Cortex of kidney (tissue), 1 donor: ENCODE measurements at places on chromosomes 1 and 21.

DNA sequence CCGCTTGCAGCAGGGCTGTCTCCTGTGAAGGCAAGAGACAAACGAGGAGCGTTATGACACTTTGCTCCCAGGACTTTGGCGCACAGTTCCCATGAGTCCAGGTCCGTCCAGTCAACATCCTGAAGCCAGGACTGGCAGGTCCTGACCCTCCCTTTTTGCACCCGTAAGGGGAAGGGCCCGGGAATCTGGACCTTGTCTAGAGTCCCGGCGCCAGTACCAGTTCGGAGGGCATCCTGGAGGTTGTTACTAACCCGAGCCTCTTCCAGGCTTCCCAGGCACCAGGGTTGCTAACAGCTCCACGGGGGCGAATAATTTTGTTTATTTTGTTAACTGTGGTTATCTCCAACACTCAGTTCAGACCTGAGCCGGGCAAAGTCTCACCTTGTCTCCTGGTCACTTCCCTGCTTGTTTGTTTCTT is 682 bp upstream of the RWDD3 start:
- no peak for DNase-seq

GRCh38 chr1:246959944-246960693 is 28.4 kb upstream of the AHCTF1 start:
- no peak for DNase-seq

DNA sequence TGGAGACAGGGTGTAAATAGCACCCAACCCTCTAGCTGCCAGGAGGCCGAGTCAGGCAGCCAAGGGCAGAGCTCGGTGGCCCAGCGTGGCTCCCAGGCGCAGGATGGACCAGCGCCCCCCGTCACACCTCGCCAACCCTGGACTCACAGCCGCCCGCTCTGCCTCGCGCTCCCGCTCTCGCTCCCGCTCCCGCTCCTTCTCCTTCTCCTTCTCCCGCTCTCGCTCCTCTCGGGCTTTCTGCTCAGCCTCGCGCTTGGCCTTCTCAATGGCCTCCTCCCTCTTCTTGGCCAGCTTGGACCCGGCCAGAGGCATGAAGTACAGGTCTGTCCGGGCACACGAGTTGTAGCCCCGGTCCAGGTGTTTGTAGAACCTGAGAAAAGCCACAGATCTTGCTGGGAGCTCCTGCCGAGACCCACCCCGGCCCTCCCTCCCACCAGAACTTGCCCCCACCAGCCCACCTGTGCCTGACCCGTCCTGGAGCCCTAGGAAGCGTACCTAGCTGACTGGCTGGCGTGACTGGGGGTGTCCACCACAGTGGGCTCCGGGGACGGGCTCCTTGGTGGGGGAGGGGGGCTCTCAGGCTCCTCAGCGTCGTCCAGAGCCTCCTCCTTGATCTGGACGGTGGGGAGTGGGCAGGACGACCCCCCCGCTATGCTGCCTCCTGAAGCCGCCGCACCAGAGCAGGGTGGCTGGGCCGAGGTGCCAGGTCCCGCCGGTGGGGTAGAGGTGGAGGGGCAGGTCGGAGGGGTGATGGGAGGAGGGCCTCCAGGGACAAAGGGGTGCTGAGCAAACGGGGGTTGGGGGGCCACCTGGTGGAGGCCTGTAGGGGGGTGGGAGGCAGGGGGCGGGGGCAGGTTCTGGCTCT is 41.9 kb downstream of the SLC45A1 start:
- DNase-seq: no peak

DNA sequence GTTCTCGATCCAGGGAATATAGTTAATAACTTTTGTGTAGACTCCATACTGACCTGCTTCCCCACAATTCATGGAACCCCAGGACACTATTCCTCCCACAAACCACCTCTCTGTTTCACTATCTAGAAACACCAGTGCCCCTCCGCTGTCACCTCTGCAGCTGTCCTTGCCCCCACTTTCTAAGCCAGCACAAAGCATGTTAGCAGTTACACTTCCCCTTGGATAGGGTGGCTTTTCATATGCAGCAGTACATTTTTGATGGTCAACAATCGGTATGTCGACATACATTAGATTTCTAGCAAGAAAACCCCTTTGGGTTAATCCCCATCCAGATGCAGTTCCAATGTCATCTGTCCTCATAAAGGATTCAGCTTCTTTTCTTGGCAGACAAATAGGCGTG is 14.4 kb downstream of the TARDBP start:
- no peak for DNase-seq

GRCh38 chr1:178594133-178594532 is 81.2 kb downstream of the TEX35 start:
- DNase-seq: no peak

DNA sequence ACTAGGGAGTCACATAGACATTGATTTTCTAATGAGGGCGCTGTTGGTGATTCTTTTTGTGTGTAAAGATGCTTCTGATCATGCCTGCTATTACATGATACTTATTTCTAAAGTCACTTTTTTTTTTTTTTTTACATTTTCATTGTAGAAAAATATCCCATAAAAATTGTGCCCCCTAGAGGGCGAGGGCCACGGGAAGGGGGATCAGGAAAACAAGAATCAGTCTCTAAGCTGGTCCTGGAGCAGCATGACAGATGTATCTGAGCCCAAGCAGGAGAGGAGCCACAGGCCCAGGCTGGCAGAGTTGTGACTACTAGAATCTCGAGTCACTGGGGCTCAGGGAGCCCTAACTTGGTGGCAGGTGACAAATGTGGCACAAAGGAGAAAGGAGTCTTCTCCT is 28.1 kb downstream of the ZSCAN20 start:
- no peak for DNase-seq

- DNase-seq: no peak
These were observed at the start of gene ESRRG for GRCh38 chr1:216723274-216723780. ESRRG (minus strand) TSS chr1:216723429; CDS start chr1:216723299, 130 bp downstream.

DNA sequence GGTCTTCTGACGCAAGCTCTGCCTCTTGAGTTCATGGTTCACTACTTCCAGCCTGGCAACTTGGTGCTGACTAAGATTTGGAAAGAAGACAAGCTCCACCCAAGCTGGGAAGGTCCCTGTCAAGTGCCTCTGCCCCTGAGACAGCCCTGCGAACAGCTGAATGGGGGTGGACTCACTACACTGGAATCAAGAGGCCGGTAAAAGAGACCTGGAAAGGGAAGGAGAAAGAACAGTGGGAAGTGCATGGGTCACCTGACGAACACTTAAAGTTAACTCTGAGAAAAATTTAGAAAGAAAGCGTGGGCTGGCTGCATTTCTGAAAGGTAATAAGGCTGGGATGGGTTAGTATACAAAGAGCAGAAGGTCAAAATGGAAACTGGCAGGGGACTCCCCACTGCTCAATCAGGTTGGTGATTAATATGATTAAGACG is 26.1 kb upstream of the ZNF496 start:
- no peak for DNase-seq

- DNase-seq: no peak
These were observed 36.2 kb downstream of the CAMSAP2 start for GRCh38 chr1:200774735-200775444.

DNA sequence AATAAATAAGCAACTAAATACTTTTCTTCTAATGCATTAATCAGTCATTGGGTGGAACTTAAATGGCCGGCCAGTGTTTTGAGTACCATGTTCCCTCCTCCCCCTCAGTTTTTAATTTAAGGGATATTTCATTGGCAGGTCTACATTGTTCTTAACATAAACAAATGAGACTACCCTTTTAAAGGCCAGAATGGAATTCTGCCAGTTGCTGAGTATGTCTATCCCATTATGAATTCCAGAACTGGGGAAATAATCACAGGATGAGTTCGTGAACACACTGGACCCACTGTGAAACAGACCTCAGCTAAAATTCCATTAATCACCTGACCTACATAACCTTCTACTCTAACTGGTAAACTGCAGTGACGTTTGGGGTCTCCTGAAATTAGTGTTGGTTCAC is 305.5 kb upstream of the PKN2 start:
- no peak for DNase-seq

- DNase-seq: no peak
These were observed 26.2 kb downstream of the DMAP1 start for GRCh38 chr1:44239331-44239960.

GRCh38 chr1:47507881-47508701 is 70.2 kb downstream of the FOXD2 start:
- DNase-seq: no peak

- DNase-seq: no peak
These were observed 28.0 kb upstream of the DIPK1A start for GRCh38 chr1:92989253-92989652.

- DNase-seq: no peak
These were observed 2.6 kb upstream of the DDR2 start for GRCh38 chr1:162629651-162630050.

DNA sequence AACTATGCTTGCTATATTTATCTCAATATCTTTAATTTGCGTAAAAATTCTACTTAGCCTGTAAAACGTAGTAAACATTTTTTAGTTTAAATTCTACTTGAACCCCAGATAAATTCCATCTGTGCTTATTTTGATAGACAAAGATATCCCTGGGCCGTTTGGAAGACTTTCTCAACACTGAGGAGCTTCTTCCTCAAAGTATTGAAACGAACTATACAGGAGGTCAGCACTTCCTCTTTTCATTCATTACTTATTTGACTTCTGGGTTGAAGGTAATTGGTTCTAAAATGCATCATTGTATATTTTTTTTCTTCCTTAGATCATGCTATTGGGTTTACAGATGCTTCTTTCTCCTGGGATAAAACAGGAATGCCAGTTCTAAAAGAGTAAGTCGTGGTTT is 74.7 kb downstream of the HSPA13 start:
- no peak for DNase-seq

- DNase-seq: no peak
These were observed 7.0 kb downstream of the TDRD5 start for GRCh38 chr1:179598631-179599030.

DNA sequence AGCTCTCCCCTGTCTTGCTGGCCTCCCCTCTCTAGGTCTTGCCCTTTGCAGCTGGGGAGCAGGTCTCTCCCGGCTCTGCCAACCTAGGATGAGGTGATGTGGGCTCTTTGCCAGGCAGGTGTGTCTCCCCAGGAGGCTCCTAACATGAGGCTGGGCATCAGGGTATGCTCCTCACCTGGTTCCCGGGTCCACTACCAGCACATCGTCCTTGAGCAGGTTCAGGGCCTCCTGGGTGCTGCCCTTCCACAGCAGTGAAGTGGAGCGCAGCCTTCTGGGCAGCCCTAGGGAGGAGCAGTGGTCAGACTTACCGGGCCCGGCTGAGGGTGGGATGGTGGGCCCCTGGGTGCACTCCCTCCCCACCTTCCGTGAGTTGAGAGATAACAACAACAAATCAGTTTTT is 17.5 kb downstream of the LACTBL1 start:
- DNase-seq: no peak

DNA sequence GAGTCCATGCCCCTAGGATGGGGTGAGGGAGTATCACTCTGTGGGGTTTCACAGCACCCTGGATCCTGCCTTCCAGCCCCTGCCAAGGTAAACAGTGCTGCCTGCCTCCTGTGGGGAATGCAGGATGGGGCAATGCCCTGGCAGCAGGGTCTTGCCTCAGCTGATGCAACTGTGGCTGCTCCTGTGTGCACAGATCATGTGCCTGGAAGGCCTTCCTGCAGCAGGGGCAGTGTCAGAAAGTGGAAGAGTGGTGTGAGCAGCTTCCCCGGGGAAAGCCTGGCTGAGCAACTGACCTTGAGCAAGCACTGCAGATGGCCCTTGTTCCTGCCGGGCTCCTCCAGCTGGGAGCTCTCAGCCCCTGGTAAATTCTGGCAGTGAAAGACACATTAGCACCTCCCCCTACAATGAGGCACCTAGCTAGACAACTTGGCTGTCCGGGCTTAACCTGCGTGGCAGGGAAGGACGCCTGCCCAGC is 9.9 kb downstream of the TOR3A start:
- DNase-seq: no peak

DNA sequence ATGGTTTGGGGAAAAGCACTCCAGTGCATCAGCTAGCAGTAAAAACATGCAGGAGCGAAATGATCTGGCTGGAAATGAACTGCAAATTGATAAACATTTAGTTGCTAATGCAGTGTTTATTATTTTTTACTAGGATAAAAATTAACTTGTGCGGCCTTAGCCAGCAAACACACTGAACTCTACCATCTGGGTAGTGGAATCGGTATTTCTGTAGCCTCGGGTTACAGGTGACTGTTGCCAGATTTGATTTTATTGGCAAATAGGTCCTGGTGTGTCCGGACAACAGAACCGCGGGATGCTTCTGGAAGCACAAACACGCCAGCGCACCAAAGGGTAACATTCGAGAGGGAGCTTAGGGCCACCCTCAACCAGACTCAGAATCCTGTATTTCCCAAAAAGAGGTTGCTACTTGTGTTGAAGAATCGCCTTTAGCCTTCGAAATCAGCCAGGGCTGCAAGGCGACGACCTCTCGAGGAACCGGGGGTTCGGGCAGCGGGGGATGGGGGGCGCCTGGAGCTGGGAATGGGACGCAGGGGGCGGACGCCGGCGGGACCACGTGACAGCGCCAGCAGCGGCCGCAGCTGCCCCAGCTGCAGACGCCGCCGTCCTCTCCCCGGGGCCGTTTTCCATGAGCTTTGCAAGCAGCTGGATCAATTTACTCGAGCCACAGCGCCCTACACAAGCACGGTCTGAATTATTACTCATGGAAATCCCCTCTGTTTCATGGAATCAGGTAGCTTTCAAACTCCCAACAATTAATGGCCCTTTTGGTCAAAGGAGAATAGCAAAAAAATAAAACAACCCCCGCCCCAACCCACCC is 158.8 kb downstream of the TOMM20 start:
- DNase-seq: no peak

DNA sequence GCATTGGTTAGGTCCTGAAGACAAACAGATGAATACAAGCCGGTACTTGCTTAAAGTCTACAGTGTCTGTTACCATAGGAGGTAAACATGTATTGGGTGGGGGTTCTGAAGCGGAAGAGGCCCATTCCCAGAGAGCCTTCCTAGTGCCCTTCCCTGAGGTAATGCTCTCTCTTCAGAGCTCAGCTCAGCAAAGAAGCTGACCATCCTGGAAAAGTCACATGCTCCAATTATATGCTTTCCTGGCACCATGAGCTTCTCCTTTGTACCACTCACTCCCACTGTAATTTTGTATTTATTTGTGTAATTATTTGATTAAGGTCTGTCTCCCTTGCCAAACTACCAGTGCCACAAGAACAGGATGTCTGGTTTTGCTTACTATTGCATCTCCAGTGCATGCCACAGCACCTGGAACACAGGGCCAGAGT is 42.0 kb downstream of the RAB3B start:
- no peak for DNase-seq

- no peak for DNase-seq
These were observed 24.4 kb downstream of the SLC45A1 start for GRCh38 chr1:8342325-8342724.

DNA sequence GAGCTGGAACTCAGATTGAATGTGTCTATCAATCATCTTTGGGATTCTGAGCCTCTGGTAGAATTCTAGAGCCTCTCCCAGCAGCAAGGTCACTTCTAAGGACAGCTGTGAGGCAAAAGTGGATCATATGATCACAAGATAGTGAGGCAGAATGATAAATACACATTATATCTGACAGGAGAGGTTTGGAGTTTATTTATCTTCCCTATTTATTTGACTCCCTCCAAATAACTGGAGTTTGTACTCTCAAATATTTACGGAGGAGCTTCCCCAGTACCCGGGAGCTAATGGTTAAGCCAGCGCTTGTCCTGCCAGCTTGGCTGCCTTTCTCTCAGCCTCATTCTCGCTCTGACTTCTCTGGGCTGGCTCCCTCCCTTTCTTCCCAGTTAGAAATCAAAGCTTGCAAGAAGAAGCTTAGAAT is 2.3 kb downstream of the HMGCS2 start:
- no peak for DNase-seq

GRCh38 chr1:111818081-111818480 is 62.4 kb downstream of the DDX20 start:
- DNase-seq: no peak

- no peak for DNase-seq
These were observed 135.3 kb downstream of the GDAP2 start for GRCh38 chr1:117794073-117794472.
